ENCODE measurements at places on chromosomes 6 and 20.

DNA sequence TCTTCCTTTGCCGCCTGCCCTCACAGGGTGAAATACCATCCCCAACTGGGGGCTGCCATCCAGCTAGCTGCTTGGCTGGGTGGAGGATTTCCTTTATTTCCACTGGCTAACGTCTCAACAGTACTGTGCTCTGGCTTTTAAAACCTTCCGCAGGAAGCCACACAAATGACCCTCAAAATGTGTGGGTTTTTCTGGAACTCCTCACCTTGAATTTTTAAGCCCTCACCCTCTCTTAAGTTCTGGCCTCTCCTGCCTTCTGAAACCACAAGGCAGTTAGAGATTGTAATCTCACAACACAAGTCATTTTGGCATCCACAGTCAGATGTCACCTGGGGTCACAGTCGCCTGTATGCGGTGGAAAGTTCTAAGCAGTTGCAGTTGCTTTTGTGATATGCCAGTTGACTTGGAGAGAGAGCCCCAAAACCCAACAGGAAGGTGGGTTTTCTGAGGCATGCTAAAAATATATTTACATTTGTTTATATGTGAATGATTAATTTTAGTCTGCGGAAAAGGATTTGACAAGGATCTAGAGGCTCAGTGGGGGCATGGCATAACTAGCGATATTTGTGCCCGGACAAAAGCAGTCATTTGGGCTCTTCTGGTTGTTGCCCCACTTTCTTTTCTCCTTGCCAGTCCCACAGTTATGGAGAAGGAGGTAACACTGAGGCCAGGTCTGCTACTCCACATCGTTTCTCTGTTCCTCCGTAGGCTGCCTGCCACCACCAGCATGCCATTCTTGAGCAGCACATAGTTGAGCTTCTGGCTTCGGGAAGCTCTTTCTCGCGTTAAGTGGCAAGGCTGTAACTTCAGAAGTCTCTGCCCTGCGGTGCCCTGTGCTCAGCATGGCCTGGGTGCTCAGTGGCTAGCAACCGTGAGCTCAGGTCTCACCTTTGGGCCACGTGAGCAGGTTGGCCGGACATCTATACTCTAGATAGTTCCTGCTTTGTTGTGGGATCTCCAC lies 335.3 kb downstream of the CD83 start:
- peak; percentile 11 for DNase-seq

DNA sequence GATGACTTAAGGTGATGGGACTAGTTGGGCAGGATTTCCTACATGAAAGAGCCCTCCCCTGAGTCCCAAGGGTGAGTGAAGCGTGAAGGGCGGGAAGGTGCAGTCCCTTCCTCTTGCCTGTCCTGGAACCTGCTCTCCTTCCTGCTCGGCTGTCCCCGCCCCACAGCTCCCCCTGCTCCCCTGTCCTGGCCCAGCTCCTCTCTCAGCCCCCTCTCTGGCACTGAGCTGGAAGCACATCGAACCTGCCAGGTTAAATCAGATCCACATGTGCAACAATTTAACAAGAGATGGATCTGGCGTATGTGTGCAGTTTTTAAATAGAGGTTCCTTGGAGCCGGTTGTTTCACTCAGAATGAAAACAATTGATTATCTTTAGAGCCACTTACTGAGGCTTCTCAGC lies 95.0 kb downstream of the LRFN2 start:
- DNase-seq = no peak

GRCh38 chr20:2946988-2947961 lies 74.0 kb downstream of the PTPRA start:
- no peak for DNase-seq

DNA sequence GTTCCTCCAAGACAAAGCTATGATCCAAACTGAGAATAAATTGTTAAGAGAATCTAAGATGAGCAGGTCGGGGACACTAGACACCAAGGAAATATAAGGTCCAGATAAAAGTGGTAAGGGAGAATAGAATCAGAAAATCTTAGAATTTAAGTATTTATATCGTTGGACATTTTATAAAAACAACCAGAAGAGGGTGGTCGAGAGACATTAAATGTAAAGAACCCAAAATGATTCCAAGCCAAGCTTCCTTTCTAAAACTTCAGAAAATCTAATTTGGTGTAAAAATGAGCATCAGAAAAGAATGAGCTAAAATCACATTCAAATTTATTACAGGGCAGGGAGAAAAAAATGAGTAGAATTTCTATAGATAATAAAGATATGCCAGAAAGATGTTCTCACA lies 97.8 kb upstream of the OGFRL1 start:
- peak; percentile 23 for DNase-seq

DNA sequence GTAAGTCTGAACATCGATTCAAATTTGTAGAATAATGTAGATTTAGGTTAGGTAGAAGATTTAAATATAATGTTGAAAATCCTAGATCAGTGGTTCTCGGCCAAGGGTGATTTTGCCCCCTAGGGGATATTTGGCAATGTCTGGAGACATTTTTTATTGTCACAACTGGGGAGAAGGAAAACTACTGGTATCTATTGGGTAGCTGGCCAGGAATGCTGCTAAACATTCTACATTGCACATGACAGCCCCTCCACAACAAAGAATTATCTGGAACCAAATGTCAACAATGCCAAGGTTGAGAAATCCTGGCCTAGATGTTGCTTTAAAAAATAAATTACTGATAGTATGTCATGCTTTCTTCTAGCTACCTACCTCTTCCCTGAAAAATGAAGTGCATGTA lies 76.1 kb downstream of the HIVEP2 start:
- DNase-seq = no peak

GRCh38 chr6:88492824-88493223 lies 326.7 kb upstream of the CNR1 start:
- no peak for DNase-seq

GRCh38 chr6:113015249-113015648 lies 668.1 kb downstream of the RFPL4B start:
- DNase-seq = no peak

DNA sequence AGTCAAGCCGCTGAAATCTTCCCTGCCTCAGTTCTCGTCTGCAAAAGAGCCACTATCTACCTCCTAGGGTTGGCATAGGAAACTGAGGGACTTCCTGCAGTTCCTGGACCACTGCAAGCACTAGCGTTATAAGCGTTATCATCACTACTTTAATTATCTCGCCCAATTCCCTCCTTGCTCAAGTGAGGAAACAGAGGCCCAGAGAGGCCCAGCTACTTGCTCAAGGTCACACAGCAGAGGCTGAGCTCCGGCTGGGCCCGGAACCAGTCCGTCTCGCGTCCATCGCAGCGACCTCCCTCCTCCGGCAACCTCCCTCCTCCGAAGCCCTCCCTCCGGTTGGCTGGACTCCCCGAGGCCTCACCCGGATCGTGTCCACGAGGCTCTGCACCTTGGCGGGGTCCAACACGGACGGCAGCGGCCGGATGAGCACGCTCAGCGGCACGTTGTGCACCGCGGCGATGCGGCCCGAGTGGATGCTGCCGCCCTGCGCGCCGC lies 338 bp downstream of the SRXN1 start:
- no peak for DNase-seq

DNA sequence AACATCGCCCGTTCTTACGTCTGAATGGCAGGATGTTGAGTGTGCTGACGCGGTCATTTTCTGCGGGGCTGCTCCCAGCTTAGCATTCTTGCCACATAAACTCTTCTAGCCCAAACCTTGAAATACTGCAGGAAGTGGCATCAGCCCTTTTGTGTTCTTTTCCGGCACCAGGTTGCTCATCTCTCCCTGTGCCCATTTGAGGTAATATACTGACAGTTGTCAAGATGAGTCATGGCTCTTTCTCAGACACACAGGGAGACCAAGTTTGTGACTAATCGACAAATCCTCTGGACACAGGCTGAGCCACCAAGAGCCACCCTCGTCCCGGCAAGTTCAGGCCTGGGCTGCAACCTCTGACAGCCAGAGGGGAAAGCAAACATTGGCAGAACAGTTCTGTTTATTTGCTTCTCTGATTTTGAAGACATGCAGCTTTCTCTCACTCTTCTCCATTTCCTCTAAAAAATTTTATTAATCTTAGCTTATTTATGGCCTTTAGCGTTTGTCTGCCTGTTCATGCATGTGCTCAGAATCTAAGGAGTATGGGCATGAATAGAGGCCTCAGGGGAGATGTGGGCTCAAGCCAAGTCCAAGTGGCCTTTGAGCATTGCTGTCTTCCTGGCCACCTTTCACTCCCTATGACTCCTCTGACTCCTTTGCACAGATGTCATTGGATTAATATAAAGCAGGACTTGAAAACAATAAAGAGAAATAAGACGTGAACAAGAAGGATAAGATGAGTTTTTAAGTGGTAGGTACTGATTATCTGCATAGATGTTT lies 328.2 kb upstream of the JAG1 start:
- DNase-seq = no peak

DNA sequence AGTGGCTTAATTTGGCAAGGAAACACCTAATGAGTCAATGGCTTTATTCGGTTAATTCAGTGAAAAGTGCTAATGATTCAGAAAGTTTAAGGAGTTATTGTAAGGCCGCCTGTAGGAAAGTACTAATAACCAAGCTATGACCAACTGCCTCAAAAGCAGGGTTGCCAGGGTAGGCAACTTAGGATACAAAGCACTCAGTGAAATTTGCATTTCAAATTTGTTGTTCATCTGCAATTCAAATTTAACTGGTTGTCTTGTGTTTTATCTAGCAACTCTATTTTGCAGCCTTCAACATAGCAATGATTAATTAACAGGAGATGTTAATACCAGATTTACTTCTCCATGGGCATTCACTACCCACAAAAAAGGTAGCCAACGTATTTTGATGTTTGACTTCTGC lies 412.3 kb downstream of the PRKN start:
- no peak for DNase-seq

DNA sequence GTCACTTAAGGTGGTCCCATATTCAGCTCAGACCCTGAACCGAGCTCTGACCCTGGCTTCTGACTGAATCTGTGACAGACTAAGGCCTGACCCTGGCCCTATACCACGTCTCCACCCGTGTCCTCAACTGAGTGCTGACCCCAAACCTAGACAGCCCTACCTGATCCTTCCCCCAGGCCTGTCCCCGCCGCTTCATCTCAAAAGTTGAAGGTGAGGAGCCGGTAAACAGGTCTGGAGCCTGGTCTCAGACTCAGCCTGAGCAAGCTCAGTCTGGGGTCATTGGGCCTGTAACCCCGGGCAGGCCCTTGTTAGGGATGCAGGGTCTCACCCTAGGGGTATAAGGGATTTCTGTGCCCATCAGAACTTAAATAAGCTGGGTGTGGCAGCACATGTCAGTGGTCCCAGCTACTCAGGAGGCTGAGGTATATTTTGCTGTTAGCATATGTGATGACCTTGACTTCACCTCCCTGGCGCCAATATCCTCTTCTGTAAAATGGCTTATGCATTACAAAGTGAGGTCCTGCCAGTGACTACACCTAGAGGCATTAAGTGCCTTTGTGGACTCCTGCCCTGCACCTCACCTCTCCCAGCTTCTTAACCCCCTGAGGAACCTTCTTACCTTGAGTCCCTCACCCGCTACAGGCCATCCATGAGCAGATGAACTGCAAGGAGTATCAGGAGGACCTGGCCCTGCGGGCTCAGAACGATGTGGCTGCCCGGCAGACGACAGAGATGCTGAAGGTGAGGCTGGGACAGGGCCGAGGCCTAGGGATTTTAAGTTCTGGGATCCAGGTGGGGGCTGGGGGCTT lies 20.0 kb downstream of the RBCK1 start:
- no peak for DNase-seq

DNA sequence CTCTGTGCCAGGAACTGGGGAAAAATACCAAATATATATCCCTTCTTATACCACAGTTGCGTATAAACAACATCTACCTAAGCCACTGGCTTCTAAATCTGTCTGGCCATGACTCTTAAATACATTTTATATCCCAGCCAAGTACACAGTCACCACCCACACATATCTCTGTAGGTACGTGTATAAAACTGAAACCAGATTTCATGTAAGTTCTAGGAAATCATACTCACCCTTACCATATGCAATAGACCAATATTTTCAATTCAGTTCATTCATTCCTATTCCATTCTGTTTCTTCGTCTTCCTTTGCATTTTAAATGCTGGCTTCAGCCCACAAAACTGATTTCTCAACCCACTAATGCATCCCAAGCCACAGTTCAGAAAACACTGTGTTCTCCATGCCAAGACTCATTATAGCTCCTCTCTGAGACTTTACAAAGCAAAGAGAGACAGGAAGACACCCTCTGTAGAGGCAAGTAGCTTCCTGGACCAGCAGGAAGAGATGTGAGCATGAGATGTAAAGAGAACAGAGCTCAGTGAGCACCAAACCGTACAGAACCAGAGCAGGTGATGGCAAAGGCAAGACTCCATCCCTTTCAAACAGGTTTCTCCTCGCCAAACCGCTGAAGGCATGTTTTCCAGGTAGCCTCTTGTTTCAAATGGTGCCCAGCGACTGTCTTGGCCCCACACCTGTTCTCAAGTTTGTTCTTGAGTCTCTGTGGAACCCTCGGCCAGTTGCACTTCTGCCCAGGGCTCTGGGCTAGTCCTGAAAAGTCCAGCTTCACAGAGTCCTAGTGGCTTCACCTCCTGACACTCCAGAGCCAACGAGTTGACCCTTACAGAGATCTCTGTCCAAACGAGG lies 18.7 kb downstream of the FAM50B start:
- DNase-seq = no peak

DNA sequence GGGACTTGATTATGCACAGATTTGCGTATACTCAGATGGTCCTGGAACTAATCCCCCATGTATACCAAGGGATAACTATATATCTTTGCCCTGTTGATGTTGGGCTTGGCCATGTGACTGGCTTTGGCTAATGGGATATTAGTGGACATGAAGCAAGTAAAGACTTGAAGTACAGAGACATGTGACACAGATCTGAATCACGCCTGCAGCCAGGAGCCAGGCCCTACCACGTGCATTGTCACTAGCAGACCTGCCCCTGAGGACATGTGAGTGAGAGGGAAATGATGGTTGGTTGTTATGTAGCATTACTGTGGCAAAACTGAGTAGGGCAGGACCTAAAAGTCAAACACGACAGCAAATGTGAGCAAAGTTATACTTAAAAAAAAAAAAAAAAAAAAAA lies 155.7 kb downstream of the AKAP7 start:
- no peak for DNase-seq

DNA sequence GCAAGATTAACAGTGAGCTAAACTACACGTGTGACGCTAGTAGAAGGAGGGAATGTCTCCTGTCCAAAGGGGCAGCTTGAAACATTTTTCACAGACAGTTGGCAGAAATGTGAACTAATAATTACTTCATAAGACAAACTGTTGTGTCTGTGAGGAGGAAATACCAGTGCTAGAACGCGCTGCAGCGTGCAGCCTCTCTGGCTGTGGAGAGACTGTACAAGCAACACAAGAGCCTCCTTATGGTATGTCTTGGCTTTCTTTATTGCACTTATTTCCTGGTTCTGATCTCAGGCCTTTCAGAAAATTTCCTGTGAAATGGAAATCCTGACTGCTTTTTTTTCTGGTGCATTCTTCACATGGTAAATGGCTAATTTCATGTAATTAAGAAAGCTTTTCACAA lies 25.3 kb upstream of the TIAM2 start:
- DNase-seq = no peak

DNA sequence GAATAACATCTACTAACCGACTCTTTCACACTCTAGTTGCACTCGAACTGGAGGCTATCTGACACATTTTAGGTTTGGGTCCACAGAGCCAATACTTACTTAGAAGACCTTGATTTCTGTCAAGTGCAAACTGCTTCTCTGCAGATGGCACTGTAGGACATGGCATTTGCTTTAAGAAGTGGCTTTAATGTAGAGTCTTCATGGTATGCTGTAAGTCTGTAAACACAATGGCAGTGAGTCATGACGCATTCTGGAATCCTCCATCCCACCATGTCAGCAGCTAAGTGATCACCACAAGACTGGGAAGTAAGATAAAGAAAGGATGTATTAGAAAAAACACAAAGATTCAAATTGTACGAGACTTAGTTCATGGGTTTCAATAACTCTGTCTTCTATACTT lies 377.0 kb upstream of the NOX3 start:
- DNase-seq = no peak

GRCh38 chr6:151012321-151013294 lies 147.1 kb downstream of the MTHFD1L start:
- no peak for DNase-seq

All from naive B cell (primary cell).